ENCODE measurements at places on chromosomes 5 and 9.
A peak's percentile ranks its signal among the peaks of the same experiment; 100 is the strongest.

DNA sequence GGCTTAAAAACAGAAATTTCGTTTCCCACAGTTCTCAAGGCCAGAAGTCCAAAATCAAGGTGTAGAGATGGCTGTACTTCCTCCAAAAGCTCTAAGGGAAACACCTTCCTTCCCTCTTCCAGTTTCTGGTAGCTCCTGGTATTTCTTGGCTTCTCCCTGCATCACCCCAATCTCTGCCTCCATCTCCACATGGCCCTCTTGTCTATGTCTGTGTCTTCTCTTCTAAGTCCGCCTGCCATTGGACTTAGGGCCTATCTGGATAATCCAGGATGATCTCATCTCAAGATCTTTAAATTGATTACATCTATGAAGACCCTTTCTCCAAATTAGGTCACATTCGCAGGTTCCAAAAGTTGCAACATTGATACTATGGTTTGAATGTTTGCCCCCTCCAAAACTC lies 105.6 kb downstream of the ATPSCKMT start:
- DNase-seq: no peak

- no peak for DNase-seq
Measured at GRCh38 chr5:132147663-132148062, 74.1 kb downstream of the CSF2 start.

GRCh38 chr5:57494104-57495098 lies 11.8 kb upstream of the ACTBL2 start:
- DNase-seq: no peak

DNA sequence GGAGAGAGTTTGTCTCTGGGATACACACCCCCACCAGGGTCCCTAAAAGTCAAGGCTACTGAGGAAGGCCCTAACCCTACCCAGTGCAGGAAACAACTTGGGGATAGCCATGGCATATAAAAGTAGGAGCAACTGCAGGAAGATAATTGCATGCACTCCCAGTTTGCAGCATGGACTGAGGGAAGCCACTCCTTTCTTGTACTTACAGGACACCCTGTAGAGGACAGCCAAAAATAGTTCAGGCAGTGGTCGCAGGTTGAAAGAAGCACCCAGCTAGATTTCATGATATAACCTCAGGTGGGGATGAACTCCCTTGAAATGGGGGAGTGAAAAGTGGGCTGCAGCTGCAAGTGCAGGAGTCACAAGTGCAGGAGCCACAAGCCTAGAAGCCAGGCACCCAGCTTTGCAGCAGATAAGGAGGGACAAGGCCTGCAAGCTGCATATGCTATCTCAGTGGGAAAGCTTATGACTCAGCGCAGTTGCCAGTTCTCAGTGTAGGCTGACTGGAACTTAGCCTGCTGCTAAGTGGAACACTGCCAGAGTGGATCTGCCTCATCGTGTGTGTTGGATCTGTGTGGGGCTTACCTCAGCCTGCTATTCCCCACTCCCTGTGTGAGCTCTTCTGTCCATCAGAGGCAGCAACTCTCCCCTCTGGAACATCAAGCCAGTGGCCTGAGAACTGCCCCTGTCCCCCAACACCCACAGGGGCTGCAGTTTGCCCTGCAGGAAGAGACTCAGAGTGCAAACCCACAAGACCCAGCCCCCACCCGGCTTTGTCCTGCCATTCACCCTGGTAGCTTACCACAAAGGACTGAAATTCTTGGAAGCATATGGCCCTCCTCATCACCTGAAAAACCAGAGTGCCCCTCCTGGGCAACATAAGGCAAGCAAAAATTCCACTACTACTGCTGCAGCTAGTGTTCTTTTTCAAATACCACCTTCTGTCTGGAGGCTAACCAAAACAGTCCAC lies 42.7 kb downstream of the CYLC2 start:
- DNase-seq: peak; percentile 1

DNA sequence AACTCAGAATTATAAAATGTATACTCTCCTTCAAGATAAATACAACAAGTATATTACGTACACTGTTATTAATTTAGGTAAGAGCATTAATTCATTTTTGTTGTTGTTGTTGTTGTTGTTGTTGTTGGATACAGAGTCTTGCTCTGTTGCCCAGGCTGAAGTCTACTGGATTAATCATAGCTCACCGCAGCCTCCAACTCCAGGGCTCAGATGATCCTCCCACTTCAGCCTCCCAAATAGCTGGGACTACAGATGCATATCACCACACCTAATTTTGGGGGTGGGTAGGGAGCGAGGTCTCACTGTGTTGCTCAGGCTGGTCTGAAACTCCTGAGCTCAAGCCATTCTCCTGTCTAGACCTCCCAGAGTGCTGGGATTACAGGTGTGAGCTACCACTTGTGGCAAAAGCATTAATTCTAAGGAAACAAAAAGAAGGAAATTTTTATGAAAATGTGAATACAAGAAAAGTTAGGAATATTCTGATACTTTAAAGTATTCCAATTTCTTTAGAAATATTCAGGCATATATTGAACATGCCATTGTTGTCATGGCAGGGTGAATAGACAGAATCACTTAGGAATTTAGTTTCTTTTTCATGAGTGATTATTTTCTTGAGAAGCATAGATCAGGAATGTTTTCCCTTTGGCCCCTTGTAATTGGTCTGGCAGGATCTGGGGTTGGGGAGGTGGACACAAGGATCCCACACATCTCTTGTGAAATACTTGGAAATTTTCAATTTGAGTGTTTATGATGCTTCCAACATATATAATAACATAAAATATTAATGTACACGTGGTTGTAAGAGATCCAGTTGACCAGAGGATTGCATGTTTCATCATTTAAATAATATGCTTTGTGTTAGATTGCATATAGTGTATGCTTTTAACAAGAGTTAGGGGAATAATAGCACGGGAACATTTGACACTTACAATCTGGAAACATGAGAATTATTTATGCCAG lies 263.6 kb downstream of the FANCC start:
- no peak for DNase-seq

DNA sequence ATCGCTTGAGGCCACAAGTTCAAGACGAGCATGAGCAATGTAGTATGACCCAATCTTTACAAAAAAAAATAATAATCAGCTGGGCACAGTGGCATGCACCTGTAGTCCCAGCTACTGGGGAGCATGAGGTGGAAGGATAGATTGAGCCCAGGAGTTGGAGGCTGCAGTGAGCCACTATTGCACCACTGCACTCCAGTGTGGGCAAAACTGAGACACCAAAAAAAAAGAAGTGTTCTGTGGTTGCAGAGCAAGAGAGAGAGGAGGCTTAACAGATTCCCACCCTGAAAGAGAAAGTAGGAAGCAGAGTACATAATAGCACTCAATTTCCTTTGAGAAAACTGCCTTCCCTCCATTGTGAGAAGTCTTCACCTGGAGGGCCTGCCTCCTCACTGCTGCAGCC lies 52.6 kb downstream of the ALDH7A1 start:
- no peak for DNase-seq

DNA sequence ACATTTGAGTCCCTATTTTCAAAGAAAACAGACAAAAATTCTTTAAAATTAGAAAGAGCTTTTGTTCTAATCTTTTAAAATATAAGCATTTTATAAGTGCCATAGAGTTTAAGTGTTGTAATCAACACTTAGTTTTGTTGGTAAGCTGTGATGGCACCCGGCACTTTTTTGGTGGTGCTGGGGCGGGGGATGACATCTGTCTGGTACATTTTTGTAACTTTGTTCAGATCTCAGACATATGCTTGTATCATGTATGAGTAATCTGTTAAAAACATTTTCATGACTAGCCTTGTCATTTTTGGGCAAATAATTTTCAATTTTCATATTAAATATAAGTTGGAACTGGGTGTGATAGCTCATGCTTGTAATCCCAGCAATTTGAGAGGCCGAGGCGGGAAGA lies 51.7 kb downstream of the UBAP1 start:
- no peak for DNase-seq

Data from NK-92 treated with Interleukin-12 subunit alpha and Interleukin-12 subunit beta, amount 100 ng/mL, for 24 hours (cell line).